Foreskin keratinocyte (primary cell): ENCODE measurements at places on chromosomes 13 and 19.

- no peak for DNase-seq
Observed at GRCh38 chr19:40962460-40962961, 28.6 kb upstream of the CYP2B6 start.

GRCh38 chr19:38718747-38719543 lies 25.3 kb downstream of the CAPN12 start:
- peak; percentile 41 for DNase-seq

- DNase-seq, result no peak
Observed at GRCh38 chr13:97279913-97280312, 57.8 kb downstream of the MBNL2 start.

- no peak for DNase-seq
Observed at GRCh38 chr13:105184201-105184600, 1351.3 kb downstream of the EFNB2 start.

DNA sequence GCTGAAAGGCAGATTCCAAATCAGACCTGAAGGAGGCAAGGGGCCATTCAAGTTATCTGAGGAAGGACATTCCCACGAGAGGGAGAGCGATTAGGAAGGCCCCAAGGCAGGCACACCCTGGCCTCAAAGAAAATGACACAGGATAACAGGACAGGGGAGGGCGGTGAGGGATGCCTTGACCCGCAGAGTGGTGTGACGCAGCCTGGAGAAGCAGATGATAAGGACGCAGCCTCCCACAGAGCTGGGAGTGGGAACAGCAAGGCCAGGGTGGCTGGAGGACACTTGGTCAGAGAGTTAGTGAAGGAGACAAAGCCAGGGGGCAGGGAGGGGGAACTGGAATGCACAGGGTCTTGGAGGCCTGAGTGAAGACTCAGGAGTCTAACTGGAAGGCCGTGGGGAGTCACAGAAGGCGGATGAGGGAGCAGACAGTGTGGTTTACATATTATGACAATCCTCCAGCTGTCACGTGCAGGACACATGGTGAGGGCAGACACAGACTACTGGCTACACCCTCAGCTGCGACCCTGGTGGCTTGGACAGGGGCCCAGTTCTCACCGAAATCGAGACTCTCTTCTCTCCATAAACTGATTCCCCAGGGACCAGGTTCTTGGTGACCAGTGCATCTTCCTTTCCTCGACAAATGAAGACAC lies 5.8 kb upstream of the DYRK1B start:
- no peak for DNase-seq

- no peak for DNase-seq
Observed at GRCh38 chr13:44826591-44827350, 162.5 kb downstream of the NUFIP1 start.

DNA sequence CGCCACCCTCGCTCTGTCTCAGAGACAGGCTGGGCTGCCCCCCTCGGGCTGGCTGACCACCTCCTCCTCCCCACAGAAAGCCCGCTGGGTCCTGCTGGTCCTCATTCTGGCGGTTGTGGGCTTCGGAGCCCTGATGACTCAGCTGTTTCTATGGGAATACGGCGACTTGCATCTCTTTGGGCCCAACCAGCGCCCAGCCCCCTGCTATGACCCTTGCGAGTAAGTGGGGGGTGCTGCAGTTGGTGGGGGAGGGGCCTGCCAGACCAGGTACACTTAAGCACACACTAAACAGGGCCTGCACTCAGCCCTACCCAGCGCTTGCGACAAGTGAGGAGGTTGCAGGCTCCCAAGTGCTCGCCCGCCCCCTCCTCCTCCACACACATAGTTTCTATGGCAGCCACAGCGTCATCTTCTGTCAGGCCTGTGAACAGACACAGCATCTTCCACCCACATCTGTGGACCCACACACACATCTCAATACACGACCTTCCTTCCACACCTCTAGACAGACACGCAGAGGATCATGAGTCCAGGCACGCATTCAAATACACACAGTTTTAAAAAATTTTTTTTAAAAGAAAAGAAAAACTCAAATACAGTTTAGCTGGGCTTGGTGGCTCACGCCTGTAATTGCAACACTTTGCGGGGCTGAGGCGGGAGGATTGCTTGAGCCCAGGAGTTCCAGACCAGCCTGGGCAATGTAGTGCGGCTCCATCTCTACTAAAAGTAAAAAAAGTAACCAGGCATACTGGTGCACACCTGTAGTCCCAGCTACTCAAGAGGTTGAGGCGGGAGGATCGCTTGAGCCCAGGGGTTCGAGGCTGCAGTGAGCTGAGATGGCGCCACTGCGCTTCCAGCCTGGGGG lies 18.4 kb downstream of the PLD3 start:
- no peak for DNase-seq

- no peak for DNase-seq
Observed at GRCh38 chr19:19452243-19453124, 47.0 kb downstream of the GATAD2A start.

- peak; percentile 52 for DNase-seq
Observed at GRCh38 chr13:72221276-72221962, 354.4 kb upstream of the DACH1 start.

- no peak for DNase-seq
Observed at GRCh38 chr19:8571006-8571411, 6.2 kb downstream of the MYO1F start.

DNA sequence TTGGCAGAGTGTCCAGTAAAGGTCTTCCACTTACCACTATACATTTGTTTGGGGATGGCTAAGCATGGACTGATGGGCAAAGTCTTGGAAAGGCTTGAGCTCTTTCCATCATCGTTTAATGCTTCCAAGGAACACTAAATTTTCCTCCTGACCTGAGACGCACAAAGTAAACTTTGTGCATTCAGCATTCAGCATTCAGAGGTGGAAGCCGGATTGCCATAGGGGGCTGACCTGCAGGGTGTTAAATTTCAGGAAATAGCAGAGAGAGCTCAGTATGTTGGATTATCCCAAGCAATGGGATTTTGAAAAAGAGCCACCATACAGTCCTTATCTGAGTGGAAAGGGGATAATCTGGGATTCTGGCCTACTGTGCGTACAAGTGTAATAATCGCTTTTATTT lies 14.0 kb downstream of the ZNF552 start:
- no peak for DNase-seq

DNA sequence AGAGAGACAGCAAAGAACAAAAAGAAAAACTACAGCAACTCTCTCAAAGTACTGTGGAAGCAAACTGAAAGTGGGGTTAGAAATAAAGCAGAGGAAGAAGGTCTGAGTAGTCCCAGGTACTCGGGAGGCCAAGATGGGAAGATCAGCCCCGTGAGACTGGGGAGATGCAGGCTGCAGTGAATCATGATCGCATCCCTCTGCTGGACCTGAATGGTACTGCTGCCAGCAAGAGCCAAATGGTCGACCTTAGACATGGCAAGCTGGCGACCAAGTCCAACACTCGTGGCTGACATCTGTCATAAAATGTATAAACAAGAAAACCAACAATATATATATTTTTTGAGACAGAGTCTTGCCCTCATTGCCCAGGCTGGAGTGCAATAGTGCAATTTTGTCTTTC lies 33.7 kb upstream of the ZNF724 start:
- DNase-seq, result peak; percentile 16

- no peak for DNase-seq
Observed at GRCh38 chr13:35987572-35988513, 143.3 kb downstream of the DCLK1 start.

DNA sequence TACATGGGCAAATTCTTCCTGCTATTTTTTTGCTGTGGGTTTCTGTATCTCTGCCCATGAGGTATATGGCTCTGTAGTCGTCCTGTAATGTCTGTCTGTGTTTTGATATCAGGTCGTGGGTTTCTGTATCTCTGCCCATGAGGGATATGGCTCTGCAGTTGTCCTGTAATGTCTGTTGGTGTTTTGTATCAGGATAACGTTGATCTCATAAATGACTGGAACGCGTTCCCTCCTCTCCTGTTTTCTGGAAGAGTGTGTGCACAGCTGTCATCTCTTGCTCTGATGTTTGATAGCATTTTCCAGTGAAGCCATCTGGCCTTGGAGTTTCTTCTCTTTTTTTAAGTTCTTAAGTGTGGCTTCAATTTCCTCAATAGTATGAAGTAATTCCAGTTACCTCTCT lies 57.2 kb downstream of the SOX1 start:
- DNase-seq, result no peak

DNA sequence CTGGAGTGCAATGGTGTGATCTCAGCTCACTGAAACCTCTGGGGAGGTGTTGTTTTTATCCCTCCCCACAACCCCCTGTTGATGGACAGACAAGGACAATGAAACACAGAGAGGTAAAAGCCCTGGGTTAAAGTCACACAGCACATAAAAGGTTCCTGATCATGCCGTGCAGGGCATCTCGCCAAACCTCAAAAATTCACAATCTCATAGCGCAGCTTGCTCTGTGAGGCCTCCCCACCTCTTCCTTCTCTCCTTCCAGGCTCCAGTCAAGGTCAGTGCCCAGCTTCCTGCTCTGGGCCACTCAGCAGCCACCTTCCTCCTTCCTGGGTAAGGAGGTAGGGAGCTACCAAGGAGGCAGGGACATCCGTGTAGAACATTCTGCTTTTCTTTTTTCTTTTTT lies 2.3 kb downstream of the FUT2 start:
- peak; percentile 34 for DNase-seq

DNA sequence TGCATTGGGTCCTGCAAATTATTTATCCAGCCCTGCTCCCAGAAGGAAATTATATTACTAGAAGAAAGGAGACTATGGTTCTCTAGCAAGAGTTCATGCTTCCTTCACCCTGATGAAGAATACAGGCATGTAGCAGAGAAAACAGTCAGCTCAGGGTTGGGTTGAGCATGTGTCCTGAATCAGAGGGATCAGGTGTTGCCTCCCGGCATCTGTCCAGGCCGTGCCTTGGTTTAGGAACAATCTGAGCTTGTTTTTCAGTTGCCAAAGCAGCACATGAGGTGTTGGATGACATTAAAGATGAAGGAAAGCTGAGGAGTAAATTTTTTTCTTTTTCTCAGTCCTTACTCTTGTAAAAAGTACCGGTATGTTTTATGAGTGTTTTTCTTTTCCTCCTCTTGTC lies 62.0 kb downstream of the KL start:
- no peak for DNase-seq
